Bronchial smooth muscle cell (primary cell): ENCODE measurements at places on chromosomes 3 and 15. TPM values are rescaled to one million over a fixed set of nuclear protein-coding genes. Genes with fewer than 3 reads are reported as not detected.

Gene CASR
- total RNA-seq, result not detected in 2 replicates

Gene PLA1A
- 2.1 and 3.5 TPM in 2 replicates for total RNA-seq

Gene KNG1
- not detected in 2 replicates for total RNA-seq

Gene MYLK
- total RNA-seq, result 443 and 524 TPM in 2 replicates

Gene IL17RE
- total RNA-seq, result 0.52 and 0.63 TPM in 2 replicates
